Activated CD8-positive, alpha-beta memory T cell treated with anti-CD3 and anti-CD28 coated beads, Interleukin-2, amount 10 ng/mL, durations not matched to agents 7 days and 5 days (primary cell): ENCODE measurements at places on chromosomes 12 and 14. TPM values are rescaled to one million over a fixed set of nuclear protein-coding genes. Genes with fewer than 3 reads are reported as not detected.

The RAD9B gene
- total RNA-seq, result 2.2 TPM

GRCh38 chr14:21734457-21735074 is 60.9 kb upstream of the OR4E1 start:
- DNase-seq, result peak; percentile 59

DNA sequence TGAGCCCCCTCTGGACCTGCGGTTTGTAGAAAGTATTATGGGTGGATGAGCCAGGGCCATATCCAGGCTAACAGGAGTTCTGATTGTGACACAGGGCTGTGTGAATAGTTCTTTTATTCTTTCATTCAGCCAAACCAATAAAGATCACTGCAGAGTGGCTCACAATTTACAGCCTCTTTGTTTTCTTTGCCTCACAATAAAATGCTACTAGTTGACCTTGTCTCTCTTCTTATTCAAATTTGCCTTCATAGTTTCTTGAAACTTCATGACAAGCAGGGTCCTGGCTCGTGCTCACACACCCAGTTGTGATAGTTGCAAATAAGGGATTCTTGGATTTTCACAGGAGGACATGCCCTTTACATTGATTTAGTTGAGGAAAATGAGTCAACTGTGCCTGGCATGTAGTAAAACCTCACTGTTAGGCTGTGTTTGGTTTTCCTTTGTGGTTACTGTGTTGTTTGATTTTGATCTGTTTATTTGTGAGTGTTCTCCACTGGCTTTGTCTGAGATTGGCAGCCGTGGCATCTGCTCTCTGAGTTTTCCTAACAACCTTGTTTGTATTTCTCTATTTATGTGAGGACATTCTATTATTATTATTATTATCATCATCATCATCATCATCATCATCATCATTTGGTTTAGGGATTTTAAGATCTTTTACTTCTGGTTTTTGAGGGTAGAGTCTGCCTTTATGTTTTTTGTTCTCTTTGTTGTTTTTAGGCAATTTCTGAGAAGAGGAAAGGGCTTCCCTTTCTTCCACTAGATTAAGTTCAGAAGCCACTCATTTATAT is 2.7 kb upstream of the KRT6B start:
- no peak for DNase-seq

DNA sequence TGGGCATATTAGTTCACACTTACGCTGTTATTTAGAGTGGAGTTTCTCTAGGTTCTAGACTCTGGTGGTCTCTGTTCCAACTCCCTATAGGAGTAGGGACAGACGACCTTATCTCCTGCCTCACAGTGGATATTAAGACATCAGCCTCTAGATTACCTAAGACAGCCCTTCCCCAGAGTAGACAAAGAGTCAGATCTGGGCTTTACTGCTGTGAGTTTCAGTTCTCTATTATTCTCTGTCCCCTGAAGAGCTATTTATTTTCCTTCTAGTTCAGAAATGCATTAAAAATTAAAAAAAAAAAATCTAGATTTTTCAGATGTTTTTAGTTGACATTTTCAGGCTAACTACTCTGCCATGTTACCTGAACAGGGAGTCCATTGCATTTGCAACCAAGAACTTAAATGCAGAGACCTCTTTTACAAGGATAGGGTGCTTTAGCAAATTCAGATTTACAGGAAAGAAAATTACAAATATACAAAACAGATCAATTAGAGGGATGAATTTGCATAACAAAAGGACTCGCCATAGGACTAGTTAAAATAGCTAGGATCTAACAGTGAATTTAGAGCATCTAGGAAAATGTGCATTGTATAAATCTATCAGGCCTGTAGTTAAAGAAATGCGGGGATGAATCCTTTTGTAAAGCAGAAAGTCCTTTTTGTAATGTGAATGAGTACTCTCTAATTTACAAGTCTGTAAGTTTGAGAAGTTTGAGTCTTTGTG is 381.4 kb downstream of the APAF1 start:
- DNase-seq, result no peak

- DNase-seq, result no peak
Observed at GRCh38 chr12:131075611-131076010, 121.9 kb downstream of the ADGRD1 start.

The LRRIQ1 gene
- not detected for total RNA-seq

DNA sequence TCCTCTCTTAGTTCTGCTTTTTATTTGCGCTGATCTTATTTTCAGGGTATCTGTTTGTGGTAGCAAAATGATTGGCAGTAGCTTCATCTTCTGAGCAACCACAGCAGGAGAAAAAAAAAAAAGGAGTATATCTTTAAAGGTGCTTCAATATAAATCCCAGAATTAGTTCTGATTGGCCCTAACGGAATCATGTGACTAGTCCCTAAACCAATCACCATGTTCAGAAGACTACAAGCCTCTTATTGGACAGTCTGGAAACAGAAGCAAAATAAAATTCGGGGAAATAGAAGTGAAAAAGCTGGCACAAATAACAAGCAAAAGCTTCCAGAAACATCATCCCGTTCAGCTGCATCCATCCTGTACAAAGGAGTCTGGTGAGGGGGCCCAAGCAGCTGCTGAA is 49.9 kb upstream of the PTPRO start:
- no peak for DNase-seq
